ENCODE measurements at places on chromosomes 6 and 20.

GRCh38 chr6:169222126-169222525 lies 31.5 kb downstream of the THBS2 start:
- no peak for DNase-seq

GRCh38 chr6:62775427-62776022 lies 435.7 kb upstream of the FKBP1C start:
- DNase-seq = no peak

- no peak for DNase-seq
Measured at GRCh38 chr6:53111865-53112264, 36.8 kb downstream of the GCM1 start.

DNA sequence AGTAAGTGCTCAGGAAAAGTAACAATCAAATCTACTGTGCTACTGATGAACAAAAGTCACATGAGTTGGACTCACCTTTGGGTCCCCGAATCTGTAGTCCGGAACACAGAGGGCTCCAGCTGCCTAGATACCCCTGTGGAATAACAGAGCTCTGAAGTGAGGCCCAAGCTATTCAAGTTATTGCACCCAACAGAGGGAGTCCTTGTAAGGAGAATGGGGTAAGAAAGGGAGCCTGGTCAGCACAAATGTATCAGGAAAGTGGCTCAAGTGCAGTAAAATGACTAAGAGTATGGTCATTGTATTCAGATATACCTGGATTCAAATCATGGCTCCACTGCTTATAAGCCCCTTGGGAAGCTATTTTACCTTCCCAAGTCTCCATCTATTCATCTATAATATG lies 20.9 kb downstream of the EDN1 start:
- DNase-seq = no peak

DNA sequence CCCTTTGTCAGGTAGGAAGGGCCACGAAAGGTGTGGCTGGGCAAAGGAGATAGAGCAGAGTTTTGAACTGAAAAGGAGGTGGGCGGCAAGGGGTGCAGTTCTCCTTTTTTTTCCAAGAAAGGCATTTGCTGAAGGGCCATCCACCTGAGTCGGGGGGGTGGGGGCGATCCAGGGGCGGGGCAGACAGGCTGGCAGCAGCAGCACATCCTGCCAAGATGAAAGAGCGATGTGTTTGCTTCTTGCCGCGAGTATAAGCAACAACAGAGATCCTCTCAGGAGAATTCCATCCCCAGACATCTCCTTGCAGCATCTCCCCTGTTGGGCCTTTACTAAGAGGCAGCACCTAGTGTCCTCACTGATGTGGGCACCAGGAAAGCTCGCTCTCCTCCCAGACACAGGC lies 516.5 kb downstream of the CD83 start:
- no peak for DNase-seq

GRCh38 chr20:62595491-62595890 lies 46.8 kb upstream of the SLCO4A1 start:
- DNase-seq = no peak

GRCh38 chr6:134196568-134197193 lies 121.2 kb downstream of the SGK1 start:
- DNase-seq = no peak

GRCh38 chr6:15673666-15674065 lies 10.8 kb upstream of the DTNBP1 start:
- no peak for DNase-seq

DNA sequence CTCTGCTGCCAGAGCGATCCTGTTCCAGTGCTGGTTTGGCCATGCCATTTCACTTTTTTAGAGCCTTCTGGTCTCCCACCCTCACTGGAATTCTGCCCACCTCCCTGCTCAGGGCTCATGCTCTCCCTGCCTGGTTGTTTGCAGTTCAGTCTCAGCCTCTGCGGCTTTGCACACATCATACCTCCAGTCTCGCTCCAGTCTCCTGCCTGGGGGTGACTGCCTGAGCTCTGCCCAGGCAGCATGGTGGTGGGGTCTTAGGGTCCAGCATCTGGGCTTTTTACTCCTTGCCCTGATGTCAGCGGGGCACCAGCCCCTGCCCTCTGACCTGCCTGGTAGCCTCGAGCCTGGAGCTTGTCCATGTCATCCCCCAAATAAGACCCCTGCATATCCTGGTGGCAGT lies 30.9 kb downstream of the CD83 start:
- DNase-seq = no peak

GRCh38 chr20:21225215-21225947 lies 77.8 kb upstream of the XRN2 start:
- DNase-seq = no peak

DNA sequence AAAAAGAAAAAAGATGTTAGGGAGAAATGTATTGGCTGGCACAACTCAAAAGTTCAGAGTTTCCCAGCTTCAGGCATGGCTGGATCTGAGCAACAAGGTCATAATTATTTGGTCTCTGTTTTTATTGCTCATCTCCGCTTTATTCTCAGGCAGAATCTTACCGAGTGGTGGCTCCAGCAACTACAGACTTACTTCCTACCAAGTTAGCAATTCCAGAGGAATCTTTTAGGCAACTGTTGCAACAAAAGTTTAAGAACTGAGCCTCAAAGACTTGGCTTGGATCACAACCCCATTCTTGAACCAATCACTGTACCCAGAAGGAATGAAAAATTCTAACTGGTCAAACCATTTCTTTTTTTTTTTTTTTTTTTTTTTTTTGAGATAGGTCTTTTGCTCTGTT lies 35.5 kb upstream of the NCOA3 start:
- no peak for DNase-seq

DNA sequence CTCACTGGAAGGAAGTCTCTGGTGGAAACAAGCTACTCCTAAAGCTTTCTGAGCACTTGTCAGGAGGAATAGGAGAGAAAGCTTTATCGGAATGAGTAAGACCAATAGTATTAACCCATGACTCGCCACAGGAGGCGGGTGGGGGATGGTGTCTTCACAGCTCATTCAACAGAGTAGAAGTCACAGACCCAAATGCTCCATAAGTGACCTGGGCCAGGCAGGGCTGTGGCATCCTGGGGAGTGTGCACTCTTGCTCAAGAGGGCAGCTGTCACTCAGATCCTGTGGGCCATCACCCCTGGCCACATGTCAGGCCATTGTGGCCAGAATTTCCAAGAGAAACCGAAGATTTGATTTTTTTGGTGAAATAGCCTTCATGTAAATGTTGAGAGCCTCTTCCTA lies 116.0 kb downstream of the SYCP2 start:
- no peak for DNase-seq

DNA sequence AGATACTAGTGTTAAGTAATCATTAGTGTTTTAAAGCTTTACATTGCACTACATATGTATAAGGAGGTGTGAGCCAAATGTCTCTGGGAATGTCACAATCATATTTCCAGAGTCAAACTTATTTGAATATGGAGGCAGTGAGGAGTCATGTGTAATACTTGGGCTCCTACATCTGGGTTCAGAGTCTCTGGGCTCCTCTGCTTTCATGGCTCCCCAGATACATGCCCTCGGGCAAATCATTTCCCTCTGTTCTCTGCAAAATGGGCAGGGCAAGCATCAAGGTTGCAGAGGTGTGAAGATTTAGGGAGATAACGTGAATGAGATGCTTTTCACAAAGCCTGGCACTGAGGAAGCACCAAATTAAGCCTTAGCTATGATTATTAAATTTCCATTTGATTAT lies 138.3 kb upstream of the SGK1 start:
- peak; percentile 11 for DNase-seq

GRCh38 chr6:131636880-131637792 lies at the start of gene ENPP3:
Gene ENPP3 (plus strand): TSS chr6:131637302. CDS start chr6:131637385, 83 bp downstream.
- DNase-seq = no peak

- no peak for DNase-seq
Measured at GRCh38 chr20:35697696-35698297, 1.4 kb downstream of the NFS1 start.

DNA sequence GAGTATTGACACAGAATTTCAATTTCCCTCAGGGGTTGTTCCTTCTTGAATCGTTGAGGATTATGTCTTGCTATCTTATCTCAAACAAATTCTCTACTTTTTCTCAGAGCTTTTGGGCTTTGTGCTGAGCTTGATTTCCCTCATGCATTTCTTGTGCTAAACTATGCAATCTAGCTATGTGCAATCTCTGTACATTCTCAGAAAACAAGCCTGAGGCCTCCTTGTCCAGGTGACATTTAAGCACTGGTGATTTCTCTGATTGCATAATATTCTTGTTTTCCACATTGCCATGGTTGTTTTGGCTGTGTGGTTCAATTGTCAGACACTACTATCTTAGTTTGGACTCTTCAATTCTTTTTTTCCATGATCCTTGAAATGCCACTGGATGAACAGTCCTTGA lies 81.2 kb upstream of the MAN1A1 start:
- no peak for DNase-seq

DNA sequence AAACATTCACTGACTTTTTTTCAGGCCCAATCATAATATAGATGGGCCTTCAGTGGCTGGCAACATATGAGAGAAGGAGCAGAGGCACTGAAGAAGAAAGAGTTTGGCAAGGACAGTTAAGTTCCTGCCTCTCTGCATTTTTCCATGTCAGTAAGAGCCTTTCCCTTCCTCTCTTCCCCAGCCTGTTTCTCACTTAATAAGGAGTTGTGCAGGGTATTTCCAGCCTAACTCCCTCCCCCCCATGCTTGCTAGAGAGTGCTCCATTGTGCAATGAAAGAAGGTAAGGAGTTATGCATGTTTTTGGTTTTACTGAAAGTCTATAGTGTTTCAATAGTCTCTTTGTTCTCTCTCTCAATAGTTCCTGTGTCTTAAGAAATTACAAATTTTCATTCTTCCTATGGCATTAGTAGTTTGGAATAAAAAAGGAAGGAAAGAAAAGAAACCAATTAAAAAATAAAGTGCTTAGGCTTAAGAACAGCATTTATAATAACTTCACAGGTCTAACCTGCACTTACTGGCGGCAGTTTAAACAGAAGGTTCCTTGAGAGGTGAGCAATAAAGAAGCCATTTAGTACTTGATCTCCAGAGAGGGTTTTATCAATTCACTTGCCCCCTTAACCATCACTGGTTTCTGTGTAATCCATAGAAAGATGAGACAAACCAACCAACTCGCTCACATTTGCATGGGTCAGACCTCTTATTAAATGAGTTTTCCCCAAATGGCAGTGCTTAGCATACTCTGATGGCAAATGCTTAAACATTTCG lies 251.1 kb downstream of the PTPRT start:
- no peak for DNase-seq

DNA sequence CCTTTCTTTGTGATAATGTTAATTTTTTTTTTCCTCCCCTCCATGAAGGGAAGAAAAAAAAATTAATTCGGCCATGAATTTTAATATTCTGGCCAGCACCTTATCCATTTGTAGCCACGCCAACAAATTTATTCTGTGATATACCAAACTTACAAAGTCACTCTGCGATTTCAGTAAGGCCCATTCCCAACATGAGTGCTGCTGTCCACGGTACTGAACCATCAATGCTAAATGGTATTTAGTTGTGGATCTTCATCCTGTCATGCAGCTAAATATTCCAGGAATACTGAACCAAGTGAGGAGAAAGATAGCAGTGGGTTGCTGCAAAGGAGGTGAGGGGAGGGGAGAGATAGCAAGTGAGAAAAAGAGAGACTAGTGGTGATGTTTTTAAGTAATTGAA lies 19.5 kb upstream of the RSPH4A start:
- DNase-seq = no peak

DNA sequence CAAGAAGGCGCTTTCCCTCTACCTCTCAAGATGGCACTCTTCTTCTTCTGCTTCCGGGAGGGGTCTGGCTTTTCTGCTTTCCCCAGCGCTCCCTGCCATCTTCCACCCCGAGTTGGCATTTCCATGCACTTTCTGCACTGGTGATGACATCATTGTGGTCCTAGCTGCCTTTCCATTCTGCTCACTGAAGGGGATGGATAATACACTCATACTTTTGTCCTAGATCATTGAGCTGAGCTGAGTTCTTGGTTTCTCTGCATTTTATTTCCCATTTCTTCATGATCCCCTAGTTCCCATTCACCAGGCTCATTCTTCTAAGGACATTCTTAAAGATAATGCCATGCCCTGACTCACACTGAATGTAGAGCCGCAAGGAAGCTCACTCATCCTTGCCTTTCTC lies 96.7 kb downstream of the EDN1 start:
- no peak for DNase-seq

DNA sequence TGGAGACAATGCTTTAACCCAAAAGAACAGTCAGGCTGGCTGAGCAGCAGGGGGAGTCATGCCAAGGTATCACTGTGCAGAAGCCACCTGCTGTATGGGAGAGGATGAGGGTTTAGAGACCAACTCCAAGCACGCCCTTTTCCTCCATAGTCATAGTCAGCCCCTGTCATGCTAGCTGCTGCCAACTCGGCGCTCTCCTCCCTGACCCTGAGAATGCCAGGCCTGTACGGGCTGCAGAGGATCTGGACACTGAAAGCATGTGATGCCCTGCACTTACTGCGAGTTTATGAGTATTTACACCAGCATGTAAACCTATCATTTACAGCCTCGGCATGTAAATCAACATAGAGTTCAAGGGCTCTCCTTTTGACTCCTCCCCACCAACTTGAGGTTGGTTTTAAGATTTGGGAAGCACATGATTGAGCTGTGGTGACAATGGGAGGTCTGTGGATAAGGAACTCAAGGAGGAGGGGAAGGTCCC lies 11.7 kb upstream of the SCUBE3 start:
- DNase-seq = no peak

- DNase-seq = no peak
Measured at GRCh38 chr20:4730780-4731179, 9.1 kb downstream of the PRND start.

DNA sequence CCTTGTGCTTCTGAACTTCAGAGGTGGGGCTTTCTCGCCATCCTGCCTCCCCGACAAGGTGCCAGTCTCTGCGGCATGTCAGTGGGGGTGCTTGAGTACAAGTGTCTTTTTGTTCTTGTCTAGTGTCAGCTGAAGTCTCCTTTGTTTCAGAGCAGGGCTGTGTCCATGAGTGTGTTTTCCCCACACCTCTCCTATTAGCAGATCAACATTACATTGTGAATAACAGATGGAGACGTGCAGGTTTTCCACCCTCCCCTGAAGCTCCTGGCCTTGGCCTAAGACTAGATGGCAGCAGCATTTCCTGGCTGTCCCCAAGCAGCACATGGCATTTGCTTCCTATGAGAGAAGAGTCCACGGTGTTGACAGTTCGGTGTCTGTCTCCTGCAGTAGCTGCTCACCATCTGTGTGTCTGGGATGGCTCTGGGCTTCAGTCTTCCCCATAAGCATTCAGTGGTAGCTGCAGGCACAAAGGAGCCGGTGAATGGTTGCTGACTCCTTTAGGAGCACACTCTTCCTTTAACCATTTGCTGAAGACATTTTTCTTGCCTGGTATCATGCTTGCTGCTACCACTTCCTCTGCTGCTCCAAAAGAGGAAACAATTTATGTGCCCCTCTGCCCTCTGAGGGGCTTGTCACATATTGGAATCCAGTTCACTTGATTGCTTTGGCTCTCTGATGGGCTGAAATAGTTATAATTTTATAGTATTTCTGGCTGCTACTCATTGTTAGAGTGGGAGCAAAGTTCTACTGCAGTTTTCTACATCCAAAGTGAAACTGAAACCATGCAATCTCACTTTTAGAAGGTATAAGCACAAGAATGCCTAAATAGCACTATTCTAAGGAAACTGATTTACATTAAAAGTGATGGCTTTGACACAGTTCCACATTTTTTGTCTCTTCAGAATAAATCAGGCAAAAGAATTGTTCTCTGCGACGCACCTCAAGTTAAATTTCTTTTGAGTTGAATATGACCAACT lies 913.0 kb downstream of the C6orf118 start:
- no peak for DNase-seq

GRCh38 chr6:147769496-147770087 lies 261.1 kb downstream of the SAMD5 start:
- no peak for DNase-seq

All from BE2C (cell line).